ENCODE measurements at places on chromosomes 12 and 14.

GRCh38 chr12:120041386-120042231 is 52.6 kb downstream of the BICDL1 start:
- DNase-seq = no peak

DNA sequence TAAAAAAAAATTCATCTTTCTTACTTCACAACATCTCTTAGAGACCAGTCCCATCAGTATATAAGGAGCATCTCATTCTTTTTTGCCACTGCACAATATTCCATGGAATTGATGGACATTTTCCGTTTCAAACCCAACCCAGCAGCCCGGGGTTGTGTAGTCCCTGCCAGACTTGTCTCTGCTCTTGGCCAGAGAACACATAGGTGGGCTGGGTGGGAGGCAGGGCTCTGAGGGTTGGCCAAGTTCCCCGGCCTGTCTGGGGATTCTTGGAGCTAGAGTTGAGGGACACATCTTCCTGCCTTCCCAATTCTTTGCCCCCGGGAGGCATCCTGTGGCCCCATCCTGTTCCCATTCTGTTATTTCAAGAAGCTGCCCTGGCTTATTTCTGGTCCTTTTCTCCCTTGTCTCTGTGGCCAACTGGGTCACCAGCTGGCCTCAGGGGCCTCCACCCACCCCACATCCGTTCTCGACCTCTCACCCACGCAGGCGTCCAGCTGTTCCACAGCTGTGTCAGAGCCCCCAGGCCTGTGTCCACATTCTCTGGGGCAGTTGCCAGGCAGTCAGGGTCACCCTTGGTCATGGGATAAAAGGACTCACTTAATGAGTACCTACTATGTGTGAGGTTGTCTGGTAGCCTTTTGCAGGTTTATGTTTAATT is 52.0 kb upstream of the CCDC63 start:
- no peak for DNase-seq

DNA sequence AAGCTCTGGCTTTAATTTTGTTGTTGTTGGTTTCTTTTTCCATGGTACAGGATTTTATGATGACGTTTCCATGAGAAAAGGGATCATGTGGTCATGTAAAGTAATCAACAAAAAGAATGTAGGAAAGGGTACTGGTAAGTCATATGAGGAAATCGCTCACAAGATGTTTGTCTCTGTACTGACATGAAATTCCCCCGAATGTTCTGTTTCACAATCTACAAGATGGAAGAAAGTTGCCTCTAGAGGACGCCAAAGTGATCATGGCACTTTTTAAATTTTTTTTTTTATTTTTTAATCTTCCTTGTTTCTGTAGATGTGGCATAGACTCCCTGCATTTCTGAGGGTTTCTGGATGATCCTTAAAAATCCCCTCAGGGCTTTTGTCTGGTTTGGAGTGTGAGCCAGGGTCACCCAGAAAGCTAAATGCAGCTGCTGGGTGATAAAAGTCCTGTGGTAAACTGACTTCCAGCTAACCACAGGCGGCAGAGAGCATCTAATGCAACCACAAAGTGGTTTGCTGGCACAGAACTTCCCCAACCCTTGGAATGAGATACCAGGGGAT is 393.5 kb downstream of the CCDC91 start:
- DNase-seq = no peak

- DNase-seq = no peak
These were observed 2.9 kb downstream of the PRMT5 start for GRCh38 chr14:22926316-22926715.

GRCh38 chr12:57551637-57552305 is 1.9 kb downstream of the KIF5A start:
- DNase-seq = no peak

DNA sequence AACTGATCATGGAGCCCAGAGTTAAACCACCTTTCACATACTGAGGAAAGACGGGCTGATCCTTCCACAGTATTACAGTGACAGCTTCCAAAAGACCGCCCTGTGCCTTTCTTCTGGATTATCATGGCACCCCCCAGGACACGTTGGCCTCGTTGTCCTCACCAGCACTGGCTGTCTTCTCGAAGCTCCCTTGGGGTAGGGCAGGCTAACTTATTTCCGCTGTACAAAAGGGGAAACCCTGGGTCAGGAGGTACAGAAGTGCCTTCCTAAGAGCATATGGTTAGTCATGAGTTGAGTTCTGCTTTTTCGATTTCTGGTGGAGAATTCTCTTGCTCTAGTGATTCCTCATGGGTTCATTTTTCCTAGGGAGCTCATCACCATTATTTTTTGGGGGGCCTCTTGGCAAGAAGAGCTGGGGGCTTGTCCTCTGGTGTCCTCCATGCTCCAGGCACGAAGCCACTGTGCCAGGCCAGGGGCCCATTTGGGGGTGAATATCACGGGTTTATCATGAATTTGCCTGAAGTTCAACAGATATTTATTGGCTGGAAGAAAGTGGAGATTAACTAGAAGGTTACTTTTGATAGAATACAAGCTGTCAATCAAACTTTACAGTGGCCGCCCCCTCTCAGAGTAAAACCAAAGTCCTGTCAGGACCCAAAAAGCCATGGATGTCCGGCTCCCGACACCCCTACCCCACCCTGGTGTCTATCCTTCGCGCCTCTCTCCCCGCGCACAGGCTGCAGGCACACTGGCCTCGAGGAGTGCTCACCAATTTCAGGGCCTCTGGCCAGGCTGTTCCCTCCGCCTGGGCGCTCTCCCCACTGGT is 8.8 kb upstream of the TRAF3 start:
- peak; percentile 59 for DNase-seq

- DNase-seq = peak; percentile 43
These were observed 91.7 kb upstream of the SEL1L start for GRCh38 chr14:81625343-81625742.

DNA sequence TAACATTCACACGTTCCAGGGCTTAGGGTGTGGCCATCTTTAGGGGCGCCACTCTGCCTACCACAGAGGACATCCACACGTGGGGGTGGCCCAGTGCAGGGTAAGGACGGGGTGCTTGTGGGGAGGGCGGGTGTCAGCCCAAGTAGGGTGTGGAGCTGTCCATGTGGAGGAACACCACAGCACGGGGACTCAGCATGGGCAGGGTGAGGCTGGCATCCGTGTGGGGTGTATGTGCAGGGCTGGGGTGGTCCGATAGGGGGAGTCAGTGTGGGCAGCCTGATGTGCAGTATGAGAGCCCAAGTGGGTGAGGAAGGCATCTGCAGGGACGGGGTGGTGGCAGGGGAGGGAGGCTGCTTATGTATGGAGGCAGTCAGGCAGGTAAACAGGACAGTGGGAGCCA is 17.7 kb downstream of the PSMC1 start:
- no peak for DNase-seq

DNA sequence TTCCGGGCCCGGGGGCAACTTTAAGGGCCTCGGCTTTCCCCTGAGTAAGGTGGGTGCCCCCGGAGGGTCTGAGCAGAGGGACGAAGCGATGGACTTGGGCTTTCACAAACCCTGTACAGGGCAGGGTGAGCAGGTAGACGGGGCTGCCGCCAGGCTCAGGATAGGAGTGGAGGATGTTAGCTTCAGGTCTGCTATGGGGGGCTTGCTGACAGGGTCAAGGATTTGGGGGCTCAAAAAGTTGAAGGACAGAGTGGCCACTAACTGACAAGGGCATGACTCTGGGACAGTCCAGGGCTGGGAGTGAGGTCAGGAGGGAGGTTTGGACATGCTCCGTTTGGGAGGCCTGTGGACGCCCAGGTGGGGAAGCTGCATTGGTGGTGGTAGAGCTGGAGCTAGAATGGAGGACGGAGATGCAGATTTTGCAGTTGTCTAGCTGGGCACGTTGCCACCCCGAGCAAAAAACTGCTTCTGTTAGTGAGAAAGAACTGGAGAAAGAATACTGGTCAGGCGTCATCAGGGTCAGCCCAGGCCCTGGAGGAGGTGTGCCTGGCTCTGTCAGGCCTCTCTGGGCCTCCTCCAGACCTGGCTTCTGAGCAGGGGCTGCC is 113.3 kb downstream of the ADGRD1 start:
- DNase-seq = no peak

DNA sequence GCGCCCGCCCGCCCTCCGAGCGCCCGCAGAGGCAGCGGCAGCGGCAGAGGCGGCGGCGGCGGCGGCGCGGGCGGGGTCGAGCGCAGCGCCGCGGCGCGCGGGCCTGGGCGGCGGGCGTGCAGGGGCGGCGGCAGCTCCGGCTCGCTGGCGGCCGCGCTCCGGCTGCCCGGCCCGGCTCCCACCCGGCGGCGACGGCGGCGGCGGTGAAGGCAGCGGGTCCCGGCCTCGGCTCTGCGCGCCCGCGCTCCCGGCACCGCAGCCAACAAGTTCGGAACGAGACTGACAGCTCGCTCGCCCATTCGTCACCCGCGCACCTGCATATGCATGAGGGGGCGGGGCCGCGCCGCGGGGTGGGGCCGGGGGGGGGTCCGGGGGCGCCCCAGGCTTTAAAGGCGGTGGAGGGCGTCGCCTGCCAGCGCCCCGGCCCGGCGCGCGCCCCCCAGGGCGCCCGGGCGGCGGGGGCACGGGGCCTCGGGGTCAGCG is at the start of gene JAG2:
JAG2 (minus strand) TSS at position 281 of the 483 bp plus-strand sequence. CDS start 356 bp downstream, outside the sequence.
- peak; percentile 61 for DNase-seq

DNA sequence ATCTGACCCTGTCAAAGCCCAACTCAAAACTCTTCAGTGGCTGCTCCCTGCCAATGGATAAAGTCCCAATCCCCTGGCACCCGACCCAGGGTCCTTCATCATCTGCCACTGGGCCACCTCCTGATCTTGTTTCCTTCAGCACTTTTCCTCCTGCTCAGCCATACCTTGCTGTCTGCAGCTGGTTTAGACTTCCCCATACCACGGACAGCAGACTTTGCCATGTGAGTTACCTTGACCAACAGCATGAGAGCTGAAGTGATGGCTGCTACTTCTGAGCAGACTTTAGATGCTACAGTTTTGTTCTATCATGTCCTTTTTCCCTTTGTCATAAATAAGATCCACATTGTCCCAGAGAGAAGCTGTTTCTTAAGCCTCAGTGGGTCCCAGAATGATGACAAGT is 33.3 kb upstream of the STON2 start:
- DNase-seq = no peak

GRCh38 chr14:103731481-103731880 is 15.9 kb downstream of the ZFYVE21 start:
- DNase-seq = no peak

- no peak for DNase-seq
These were observed 200.6 kb downstream of the CCDC91 start for GRCh38 chr12:28390761-28391385.

Data from Ammon's horn (tissue), 1 donor.